Femur (tissue), 1 donor: ENCODE measurements at places on chromosomes 1 and 21.

DNA sequence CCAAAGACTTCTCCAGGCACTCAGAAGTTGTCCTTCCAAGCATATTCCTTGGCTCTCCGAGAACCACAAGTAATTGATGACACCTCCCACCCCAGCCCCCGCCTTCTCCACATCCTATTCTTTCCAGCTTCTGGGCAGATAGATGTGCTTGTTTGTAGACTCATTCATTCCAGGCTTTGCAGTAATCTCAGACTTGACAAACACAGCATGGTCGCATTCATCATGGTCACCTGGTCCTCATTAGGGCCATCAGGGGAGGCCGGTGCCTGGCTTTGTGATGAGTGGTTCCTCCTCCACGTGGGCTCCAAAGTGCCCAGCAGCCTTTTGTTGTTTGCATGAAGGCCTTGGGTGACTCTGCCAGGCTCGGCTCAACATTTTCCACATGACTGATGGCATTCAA, 28.5 kb upstream of the KCNE2 start:
- DNase-seq, result no peak

DNA sequence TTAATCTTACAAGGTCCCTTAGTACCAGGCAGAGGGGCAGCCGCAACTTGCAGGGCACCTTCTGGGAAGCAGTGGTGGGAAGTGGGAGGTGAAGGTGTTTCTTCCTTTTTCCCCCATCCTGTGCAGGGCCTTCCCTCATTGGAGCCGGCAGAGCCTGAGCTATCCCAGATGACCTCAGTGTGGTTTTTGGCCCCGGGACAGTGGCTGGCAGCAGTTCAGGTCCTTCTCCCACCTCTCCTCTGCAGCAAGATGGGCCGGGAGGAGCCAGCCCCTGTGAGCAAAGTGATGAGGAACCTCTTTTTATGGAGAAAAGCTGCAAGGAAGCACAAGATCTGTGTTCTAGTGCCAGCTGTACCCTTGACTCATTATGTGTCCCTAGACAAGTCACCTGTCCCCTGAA, 6.8 kb downstream of the PFKFB2 start:
- no peak for DNase-seq

DNA sequence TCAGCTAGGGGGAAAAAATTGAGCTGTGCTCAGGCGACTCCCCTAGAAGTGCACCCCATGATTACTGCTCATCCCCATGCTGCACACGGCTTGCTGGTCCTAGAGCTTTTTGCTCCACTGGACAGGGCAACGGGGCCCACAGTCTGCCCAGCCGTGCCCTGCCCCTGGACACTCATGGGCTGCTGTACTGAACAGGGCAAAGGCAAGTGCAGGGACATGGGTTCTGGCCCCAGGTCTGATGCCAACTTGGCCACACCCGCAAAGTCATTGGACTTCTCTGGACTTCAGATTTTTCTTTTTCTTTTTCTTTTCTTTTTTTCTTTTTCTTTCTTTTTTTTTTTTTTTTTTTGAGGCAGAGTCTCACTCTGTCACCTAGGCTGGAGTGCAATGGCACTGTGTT, 42.9 kb upstream of the TARBP1 start:
- DNase-seq, result no peak

- no peak for DNase-seq
These were observed 51.4 kb downstream of the EVA1C start for GRCh38 chr21:32463889-32464300.

DNA sequence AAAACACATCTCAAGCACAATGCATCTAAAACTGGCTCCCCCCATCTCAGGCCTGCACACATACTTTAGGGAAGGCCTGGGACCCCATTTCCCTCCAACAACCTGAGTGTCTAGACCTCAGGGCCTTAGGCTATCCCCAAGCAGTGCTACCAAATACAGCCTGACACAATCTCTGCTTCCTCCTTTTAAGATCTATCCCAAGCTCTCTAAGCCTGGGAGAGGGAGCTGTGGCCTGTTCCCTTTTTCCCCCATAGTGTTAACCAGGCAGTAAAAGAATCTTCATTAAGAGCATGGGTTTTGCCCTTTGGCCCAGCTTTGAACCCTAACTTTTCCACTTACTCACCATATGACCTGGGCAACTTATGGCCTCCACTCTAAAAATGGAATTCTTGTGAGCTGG, 10.8 kb upstream of the COL8A2 start:
- no peak for DNase-seq
